ENCODE measurements at places on chromosomes 16 and 17. TPM values are rescaled to one million over a fixed set of nuclear protein-coding genes. Genes with fewer than 3 reads are reported as not detected.

NOXO1 gene
- 1.3 TPM for total RNA-seq

DUSP3 gene
- total RNA-seq: 54.6 TPM

NME3 gene
- total RNA-seq: 79.1 TPM

RAB37 gene
- total RNA-seq: 2.1 TPM

DHX58 gene
- 0.42 TPM for total RNA-seq

PRSS27 gene
- total RNA-seq: 10.8 TPM

ZDHHC1 gene
- 4.6 TPM for total RNA-seq

G6PC1 gene
- not detected for total RNA-seq

NPIPA3 gene
- total RNA-seq: 3.3 TPM

FOXF1 gene
- total RNA-seq: not detected

AANAT gene
- 0.39 TPM for total RNA-seq

APRT gene
- total RNA-seq: 54.4 TPM

C17orf75 gene
- 48.9 TPM for total RNA-seq

HASPIN gene
- total RNA-seq: 2.3 TPM

ADGRG3 gene
- not detected for total RNA-seq

SKAP1 gene
- total RNA-seq: not detected

ZG16 gene
- total RNA-seq: not detected

CSH1 gene
- total RNA-seq: not detected

All from glutamatergic neuron (in vitro differentiated cells).